ENCODE measurements at places on chromosomes 7 and 10.

DNA sequence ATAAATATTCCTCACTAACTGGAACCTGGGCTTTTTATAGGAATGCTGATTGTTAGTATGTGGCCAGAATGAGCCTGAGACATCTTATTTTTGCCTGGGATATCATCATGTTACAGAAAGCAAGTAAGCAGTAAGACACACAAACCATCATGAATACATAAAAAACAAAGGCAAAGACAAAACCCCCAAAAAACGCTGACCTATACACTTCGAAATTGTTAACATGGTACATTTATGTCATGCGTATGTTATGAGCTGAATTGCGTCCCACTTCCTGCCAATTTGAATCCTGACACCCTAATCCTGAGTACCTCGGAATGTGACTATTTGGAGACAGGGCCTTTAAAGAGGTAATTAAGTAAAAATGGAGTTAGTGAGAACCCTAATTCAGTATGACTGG is 12.3 kb upstream of the NRF1 start:
- no peak for DNase-seq

GRCh38 chr10:50585921-50586739 is 37.6 kb downstream of the SGMS1 start:
- DNase-seq, result no peak

GRCh38 chr10:127906548-127907377 is at the start of gene PTPRE:
PTPRE (plus strand) TSS chr10:127907103; CDS start chr10:128040882, 133,779 bp downstream.
- DNase-seq, result no peak

DNA sequence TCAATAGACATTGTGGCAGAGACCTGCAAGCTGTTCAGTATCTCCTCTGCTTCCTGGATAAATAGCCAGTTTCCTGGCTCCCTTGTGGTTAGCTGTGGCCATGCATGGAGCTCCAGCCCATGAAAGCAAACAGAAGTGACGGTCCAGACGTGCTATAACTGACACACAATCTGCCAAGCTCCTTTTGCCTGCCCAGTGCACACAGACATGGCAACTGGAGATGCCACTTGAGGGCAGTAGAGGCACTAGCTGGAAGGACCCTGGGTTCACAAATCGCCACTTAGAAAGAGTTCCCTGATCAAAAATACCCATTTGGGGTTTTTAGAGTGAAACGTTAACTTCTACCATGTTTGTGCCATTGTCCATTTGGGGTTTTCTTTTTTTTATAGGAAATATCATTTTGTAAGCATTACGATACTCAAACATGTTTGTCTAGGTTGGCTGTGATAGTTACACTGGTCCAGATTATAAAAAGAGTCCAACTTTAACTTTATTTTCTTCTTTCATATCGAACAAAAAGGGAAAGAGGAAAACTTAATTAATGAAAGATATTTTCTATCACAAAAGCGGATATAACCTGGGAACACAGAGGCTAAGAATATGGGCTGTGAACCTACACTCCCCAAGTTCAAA is 31.3 kb downstream of the KIN start:
- no peak for DNase-seq

GRCh38 chr10:132096223-132096622 is 30.5 kb downstream of the JAKMIP3 start:
- no peak for DNase-seq

GRCh38 chr10:92150823-92151222 is 140.1 kb downstream of the CPEB3 start:
- DNase-seq, result no peak

DNA sequence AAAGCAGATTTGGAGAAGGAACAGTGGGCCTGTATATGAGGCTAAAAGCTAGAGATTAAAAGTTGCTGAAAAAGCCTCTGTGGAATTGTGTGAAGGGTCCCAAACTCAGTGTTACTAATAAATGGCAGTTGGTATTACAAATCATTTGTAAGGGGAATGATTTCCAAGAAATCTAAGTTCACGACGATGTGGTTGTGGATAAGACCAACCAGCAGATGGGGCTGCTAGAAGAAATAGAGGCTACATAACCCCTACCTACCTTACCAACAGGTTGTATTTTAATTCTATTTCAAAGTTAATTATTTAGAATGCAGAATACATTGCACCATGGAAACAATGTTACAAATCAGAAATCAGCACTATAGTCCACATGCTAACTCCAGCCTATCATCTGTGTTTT is 377.1 kb downstream of the HPSE2 start:
- no peak for DNase-seq

DNA sequence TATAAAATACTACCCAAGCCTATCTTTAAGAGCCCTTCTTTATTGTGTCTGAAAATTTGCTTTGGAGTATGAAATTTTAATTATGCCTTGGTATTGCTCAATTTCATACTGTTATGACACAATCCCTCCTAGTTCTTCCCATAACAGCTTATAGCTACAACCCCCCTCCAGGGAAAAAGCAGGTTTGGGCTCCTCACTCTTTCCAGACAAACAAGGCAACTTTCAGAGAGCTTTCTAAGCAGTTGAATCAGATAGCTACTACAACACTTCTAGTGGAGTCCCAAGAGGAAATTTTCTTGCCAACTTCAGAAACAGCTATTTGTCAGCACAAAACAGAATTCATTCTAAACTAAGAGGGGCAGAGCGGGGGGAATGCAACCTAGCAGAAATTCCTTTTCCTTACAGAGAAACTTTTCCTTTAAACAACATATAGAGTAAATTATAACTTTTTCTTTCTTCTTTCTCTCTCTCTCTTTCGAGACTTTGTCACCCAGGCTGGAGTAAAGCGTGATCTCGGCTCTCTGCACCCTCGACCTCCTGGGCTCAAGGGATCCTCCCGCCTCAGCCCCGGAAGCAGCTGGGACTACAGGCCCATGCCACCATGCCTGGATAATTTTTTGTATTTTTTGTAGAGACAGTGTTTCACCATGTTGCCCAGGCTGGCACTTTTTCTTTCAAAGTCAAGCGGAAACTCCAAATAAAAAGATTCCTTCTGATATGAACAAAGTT is 26.0 kb upstream of the JMJD1C start:
- no peak for DNase-seq

DNA sequence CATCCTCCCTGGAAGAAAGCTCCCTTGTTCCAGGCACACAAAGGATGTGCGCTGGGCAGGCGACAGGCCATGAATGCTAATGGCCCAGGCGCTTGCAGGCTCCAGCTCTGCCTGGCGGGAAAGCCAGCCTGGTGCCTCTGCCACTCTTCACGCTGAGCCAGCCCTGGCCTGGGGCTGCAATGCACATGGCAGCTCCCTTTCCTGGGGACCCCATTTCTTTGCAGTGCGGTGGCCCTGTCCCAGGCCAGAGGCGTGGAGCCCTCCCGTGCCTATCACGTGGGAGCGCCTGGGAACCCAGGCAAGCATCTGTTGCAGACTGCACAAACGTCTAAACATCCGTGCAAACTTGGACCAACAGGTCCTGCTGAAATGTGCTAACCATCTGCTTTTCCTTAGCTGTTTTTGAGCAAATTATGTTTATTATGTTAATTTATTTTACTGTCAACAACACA is 152.1 kb upstream of the LYZL2 start:
- DNase-seq, result no peak

- DNase-seq, result no peak
Observed at GRCh38 chr7:6111041-6111440, 79.9 kb downstream of the ANKRD61 start.

DNA sequence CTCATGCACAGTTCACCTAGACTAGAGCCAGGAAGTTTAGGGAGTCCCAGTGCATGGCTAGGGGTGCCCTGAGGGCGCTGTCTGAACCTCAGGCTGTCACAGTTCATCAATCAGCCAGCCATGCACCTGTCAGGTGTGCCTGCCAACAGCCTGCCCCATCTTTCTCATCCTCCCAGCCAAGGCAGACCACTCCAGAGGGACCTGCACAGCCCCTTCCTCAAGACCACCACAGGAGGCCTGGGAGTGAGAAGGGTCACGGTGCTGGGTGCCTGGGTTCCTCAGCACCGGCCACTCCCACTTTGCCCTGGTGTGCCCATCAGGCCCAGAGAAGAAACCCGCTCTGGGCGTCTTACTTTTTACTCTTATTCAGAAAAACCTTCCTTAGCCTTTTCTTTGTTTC is 8.4 kb downstream of the ATP6V1F start:
- DNase-seq, result no peak

DNA sequence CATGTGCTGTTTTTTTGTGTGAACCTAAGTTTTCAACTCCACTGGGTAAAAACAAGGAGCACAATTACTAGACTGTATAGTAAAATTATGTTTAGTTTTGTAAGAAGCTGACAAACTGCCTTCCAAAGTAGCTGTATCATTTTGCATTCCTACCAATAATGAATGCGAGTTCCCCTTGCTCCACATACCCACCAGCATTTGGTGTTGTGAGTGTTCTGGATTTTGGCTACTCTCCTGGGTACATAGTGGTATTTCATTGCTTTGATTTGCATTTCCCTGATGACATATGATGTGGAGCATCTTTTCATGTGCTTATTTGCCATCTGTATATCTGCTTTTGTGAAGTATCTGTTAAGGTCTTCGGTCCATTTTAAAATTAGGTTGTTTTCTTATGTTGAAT is 178.2 kb downstream of the HIBADH start:
- DNase-seq, result no peak

DNA sequence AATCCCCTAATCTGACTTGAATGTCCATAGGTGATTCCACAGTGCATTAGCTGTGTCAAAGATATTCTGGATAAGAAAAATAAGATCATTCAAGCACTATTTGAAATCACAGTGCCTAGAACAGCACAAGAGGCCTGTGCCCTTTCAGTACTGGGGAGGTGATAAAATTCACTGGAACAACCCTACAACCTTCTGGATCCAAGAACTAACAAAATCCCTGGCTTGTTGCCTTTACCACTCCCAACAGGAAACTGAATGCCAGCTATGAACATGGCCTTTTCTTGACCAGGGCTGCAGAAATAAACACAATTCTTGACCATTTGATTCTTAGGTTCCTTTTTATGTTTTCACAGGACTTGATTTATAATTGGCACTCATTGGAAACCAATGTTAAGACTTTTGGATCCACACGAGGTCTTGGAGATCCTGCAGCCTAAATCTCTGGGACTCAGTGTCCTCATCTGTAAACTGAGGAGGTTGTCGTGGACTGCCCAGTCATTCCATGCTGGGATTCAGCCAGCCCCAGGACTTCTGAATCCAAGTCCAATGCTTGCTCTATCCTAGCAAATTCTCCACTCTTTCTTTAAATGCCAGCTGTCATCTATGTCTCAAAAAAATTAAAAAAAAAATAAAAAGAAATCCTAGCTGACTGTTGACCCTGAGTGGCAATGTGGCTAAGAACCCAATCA is 624.7 kb downstream of the KCNMA1 start:
- DNase-seq, result no peak

GRCh38 chr7:91276909-91277308 is 12.7 kb downstream of the FZD1 start:
- no peak for DNase-seq

GRCh38 chr7:111762211-111762610 is 199.9 kb upstream of the IMMP2L start:
- DNase-seq, result no peak

- no peak for DNase-seq
Observed at GRCh38 chr7:27172315-27172774, 1.8 kb downstream of the HOXA10 start.

GRCh38 chr10:125911990-125912389 is 15.6 kb downstream of the FANK1 start:
- DNase-seq, result no peak

DNA sequence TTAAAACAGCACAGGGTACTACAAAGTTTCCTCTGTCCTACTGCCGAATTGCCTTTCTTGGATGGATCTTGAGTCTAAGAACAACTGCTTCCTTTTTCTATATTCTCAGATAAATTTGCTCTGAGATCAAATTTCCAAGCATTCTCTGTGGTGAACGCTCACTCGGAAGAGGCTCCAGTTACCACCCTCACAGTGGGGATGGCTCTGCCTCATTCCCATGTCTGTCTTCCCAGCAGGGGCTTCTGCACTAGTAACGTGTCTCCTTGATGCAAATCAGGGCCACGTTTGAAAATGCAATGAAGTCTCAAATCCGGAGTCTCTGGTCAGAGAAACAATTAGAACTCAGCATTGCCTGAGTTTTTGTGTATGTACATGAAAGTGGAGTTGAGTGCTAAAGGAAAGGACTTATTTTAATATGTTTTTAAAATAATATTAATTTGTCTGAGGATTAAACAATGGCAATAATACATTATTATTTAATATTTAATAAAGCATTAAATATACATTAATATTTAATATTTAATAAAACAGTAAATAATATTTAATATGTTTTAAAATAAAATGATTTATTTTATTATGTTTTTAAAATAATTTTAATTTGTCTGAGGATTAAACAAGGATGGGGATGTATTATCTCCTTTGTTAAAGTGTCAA is 61.8 kb downstream of the INHBA start:
- DNase-seq, result no peak

GRCh38 chr10:80480852-80481251 is 26.7 kb downstream of the TSPAN14 start:
- DNase-seq, result no peak

DNA sequence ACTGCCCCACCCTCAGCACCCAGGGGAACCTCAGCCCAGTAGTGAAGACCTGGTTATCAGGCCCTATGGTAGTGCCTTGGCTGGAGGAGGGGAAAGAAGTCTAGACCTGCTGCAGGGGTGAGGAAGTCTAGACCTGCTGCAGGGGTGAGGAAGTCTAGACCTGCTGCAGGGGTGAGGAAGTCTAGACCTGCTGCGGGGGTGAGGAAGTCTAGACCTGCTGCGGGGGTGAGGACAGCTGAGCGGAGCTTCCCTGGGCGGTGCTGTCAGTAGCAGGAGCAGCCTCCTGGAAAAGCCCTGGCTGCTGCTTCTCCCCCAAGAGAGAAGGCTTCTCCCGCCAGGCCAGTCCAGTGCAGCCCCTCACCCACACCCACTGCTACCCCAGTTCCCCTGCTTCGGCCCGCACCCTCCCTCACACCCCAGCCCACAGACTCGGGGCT is 6.3 kb downstream of the NOS3 start:
- no peak for DNase-seq

- DNase-seq, result no peak
Observed at GRCh38 chr7:19489162-19489820, 219.5 kb downstream of the POLR1F start.

GRCh38 chr10:1920941-1921340 is 183.6 kb upstream of the ADARB2 start:
- DNase-seq, result no peak

- no peak for DNase-seq
Observed at GRCh38 chr7:98375664-98376063, 25.2 kb downstream of the BAIAP2L1 start.
